ENCODE measurements at places on chromosomes 11 and 22.

- no peak for DNase-seq
Observed at GRCh38 chr22:43564859-43565258, 153.0 kb downstream of the MPPED1 start.

GRCh38 chr22:41092023-41092817 is at the start of gene EP300:
Gene EP300 (plus strand): TSS chr22:41092592. CDS start chr22:41093005, 413 bp downstream.
- no peak for DNase-seq

DNA sequence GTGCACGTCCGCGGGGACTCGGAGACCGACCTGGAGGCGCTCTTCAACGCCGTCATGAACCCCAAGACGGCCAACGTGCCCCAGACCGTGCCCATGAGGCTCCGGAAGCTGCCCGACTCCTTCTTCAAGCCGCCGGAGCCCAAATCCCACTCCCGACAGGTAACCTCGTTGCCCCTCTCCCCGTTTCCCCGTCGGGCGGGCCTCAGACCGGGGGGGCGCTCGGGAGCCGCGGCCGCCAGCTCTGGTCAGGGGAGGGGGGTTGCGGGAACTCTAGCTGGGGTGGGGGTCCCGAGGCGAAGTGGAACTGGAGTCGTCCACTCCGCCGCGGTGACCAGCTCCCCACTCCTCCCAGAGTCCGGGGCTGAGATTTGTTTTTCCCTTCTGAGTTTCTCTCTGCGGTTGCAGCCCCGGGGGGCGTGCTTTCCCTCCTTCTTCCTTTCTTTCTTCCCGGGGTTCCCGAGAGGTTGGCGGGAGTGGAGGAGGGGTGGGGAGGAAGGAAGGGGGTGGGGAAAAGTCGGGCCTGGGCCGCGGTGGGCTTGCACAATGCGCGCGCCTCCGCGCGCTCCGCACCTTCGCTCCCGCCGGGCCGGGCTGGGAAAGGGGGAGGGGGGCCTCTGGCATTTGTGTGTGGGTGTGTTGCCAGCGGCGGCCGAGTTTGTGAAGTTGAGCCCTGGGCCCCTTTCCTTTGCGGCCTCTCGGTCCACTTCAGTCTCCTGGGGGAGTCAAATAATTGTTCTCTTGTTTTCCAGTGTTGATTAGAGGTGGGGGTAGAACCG is 952 bp downstream of the YAP1 start:
- DNase-seq = no peak

DNA sequence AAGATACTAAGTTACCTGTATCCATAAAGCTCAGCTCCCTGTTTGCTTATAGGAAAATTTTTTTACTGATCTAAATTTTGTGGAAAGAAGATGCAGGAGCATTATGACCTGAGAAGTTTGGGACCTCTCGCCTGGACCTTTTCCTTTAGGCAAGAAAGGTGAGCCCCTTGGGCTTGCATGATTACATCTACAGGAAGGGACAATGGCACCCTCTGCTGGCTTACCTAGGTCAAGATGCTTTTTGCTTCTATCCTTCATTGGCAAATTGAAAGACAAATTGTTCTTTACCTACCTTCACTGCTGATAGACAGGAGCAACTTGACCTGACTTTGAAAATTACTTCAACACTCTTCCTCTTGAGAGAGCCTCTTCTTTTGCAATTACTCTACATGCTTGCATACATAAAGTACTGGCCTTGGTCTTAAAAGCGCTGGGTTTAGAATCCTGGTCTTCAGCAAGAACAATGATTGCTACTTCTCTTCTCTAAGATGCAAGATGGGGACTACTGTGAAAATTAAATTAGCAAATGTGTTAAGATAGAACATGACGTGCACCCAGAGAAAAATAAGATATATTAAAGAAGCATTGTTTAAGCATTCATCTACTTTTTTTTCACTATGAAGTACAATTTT is 147.2 kb downstream of the TRPC6 start:
- no peak for DNase-seq

DNA sequence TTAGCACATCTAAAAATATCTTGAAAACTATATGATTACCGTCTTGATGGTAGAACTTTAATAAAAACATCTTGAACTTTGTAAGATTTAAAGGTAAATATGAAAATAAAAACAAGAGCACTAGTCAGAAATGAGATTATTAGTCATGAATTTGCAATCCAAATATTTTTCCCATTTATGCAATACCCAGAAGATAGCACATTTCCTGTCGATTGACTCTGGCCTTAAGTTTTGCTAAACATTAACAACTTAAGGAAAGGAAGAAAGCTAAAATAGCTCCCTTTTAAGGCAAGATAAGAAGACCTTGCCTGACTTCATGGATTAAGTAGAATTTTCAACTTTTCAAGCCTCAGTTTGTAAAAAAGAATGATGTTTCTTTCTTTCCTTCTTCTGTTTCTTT is 1374.7 kb upstream of the RAG2 start:
- DNase-seq = no peak
